ENCODE measurements at places on chromosomes 2 and 18. TPM values are rescaled to one million over a fixed set of nuclear protein-coding genes. Genes with fewer than 3 reads are reported as not detected.
A peak's percentile ranks its signal among the peaks of the same experiment; 100 is the strongest.

- DNase-seq, result no peak
These were observed 16.4 kb upstream of the TMEM247 start for GRCh38 chr2:46462936-46463335.

GRCh38 chr2:179184610-179185009 is 80.0 kb downstream of the SESTD1 start:
- DNase-seq, result no peak

GRCh38 chr2:191421950-191422349 is 176.7 kb downstream of the MYO1B start:
- no peak for DNase-seq

- no peak for DNase-seq
These were observed 13.4 kb upstream of the NEMP2 start for GRCh38 chr2:190547886-190548285.

DNA sequence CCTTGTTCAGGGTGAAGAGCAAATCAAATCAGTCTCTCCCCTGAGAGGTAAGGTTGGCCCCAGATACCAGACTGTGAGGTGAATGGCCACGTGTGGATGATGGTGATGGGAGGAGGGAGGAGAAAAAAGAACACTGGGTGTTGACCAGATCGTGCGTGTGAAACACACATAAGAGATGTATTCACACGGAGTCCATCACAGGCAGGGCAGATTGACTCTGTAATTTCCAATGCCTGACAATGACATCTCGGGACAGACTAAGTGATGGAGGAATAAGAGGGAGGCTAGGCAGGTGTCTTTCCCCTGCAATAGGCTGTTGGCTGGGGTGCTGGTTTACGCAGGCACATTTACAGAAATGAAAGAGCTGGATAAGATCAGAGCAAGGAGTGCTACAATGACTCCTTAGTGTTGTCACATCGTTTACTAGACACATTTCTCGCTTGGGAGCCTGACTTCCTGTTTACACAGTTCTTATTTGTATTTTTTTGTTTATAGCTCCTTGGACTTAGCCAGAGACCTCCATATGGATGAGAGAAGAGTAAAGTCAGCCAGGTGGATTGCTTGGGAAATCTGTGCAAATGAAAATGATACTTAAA is 43.1 kb downstream of the CPO start:
- DNase-seq, result no peak

DNA sequence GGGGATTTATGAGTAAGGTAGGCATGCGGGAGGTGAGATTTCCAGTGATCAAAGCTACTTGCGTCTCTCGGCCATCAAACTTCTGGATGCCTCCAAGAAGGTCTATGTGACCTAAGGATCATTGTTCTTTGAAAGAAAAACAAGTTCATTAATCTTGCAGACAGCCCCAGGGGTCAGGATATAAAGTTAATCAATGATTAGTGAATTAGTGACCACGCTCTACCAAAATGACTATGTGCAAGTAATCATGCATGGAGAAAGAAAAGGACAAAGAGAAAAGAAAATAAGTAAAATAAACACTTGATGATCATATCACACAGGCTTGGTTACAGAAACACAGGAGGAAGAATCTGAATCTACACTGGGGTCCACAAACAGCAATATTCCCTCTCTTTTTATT is 42.5 kb upstream of the BCL11A start:
- DNase-seq, result no peak

- DNase-seq, result no peak
These were observed 52.7 kb upstream of the KYNU start for GRCh38 chr2:142824756-142825155.

GRCh38 chr2:160507046-160507407 is 13.4 kb upstream of the RBMS1 start:
- no peak for DNase-seq

DNA sequence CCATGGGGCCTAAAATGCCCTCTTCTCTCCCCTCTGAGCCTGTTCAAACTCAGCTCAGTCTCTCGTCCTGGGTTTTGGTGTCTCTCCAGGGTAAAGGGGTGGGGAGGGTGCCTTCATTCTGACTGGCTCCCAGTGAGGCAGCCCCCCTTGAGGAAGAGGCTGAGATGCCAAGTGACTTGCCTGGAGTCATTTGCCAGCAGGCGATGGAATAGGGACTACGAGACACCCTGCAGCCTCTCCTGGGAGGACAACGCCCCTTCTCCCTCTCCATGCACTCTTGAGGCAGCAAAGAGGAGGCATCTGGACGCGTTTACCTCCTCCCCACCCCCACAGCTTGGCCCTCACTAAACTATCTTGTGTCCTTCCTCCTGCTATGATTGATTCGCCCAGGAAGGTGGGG is 760 bp upstream of the STON1 start:
- DNase-seq, result no peak

DNA sequence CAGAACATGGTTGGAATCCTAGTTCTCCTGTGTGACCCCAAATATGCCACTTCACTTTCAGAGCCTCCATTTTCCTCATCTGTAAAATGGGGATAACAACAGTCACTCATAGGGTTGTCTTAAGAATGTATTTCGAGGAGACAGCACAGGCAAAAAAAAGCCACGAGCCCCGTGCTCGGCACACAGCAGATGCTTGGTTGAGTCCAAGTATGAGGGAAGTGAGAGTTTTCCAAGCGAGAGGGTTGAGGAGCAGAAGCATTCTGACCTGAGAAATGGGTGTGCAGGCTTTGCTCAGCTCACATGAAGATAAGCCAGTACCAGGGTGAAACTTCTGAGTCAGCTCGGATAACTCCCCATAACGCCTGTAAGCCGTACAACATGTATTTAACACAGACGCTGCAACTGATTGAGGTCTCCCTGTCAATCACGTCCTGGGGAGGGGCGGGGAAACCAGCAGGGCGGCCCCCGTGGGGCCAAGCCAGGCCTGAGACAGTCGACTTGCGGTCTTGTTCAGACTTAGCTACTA is 23.0 kb upstream of the ODC1 start:
- DNase-seq, result peak; percentile 63

DNA sequence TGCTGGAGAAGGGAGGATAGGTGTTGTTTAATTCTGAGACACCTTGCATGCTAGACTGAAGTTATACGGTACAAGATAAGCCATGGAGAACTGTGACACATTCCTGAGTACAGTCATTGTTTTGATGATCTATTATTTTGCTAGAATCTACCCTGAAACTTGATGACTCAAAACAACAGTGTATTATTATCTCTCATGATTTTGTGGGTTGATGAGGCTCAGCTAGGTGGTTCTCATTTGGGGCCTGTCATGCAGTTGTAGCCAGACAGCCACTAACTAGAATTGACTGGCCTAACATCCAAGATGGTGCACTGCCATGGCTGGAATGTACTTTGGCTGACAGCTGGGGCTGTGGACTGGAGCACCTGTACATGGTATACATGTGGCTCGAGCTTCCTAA is 5.4 kb upstream of the IL1R1 start:
- no peak for DNase-seq

- DNase-seq, result no peak
These were observed 16.6 kb upstream of the GALNT1 start for GRCh38 chr18:35564795-35565453.

DNA sequence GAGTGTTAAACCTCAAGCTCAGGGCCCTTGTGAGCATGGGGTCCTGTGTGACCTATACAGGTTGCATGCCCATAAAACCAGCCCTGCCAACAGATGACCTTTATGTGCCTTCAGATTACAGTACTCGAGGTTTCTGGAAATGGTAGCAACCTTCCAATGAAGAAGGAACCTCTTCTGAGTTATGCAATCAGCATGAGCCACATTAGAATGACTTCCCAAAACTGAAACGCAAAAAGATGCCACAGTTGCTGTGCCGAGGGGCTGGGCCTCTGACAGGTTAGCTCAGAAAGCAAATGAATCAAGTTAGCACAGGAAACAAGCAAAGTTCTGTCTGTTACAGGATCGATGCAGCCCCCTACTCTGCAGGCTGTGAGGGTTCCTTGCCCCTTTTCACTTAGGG is 37.7 kb downstream of the TGFA start:
- DNase-seq, result no peak

- peak; percentile 52 for DNase-seq
These were observed 787.2 kb downstream of the METTL4 start for GRCh38 chr18:1784113-1784512.

DNA sequence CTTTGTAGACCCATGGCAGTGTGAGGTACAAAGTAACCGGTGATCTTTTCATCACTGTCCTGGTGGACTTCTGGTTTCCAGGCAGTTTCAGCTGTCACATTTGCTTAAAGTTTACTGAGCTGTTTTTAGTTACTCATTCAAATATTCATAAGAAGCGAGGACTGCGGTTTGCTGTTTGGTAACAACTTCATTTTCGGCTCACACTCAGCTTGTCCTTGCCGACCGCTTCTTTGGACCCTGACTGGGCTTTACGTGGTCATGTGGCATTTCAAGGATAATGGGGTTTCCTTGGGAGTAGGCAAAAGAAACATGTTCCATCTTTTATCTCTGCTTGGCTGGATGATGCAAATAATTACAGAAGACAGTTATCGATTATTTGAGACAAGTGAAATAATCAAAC is 350.7 kb downstream of the PAX3 start:
- DNase-seq, result no peak

GRCh38 chr2:14547830-14548229 is 84.7 kb upstream of the LRATD1 start:
- no peak for DNase-seq

CYTIP gene
- 6.8 TPM for total RNA-seq

BBS5 gene
- total RNA-seq, result 7.8 TPM

HES6 gene
- 6.9 TPM for total RNA-seq

GPR39 gene
- total RNA-seq, result not detected

PROM2 gene
- 0.28 TPM for total RNA-seq

PLEKHH2 gene
- total RNA-seq, result 22.8 TPM

GALNT3 gene
- total RNA-seq, result 1.6 TPM

MOCOS gene
- total RNA-seq, result 1.2 TPM

All from posterior vena cava (tissue), 2 donors.